NCI-H226 (cell line): ENCODE measurements at places on chromosomes 12 and 14.

- DNase-seq = no peak
Observed at GRCh38 chr14:31118892-31119291, 88.7 kb downstream of the HECTD1 start.

- no peak for DNase-seq
Observed at GRCh38 chr12:113408756-113409298, 5.1 kb upstream of the SDS start.

GRCh38 chr12:115749071-115749841 is 528.2 kb downstream of the MED13L start:
- DNase-seq = no peak

GRCh38 chr12:98109266-98109665 is 406.1 kb upstream of the TMPO start:
- DNase-seq = no peak

DNA sequence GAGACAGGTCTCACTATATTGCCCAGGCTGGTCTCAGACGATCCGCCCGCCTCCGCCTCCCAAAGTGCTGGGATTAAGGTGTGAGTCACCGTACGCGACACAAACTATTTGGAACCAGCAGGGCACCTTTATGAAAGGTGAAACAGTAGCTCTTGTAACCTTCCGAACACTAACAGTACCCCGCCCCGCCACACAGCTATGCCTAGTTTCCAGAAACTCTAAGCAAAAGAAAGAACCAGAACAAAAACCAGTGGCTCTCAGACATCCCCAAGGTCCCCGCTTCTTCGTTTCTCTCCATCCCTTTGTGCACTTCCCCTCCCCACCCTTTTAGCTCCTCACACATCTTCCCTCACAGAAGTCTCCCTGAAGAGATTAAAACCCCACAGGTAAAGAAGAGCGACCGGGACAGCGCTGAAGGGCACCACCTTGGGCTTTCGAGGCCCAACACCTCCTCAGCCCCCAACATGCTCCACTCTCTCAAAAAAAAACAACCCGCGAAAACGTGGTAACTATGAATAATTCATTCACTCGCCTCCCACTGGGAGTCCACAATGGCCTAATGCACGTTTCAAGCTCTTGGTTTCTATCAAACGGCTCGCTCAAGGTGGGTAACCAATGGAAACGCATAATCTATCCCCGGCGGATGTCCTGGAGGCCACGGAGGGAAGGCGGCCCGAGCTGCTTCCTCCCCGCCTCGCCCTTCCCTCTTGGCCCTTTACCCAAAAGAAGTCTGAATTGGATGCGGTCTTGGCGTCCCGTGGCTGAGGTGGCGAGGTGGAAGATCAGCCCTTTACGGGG is 877 bp downstream of the BAG5 start:
- no peak for DNase-seq

- DNase-seq = no peak
Observed at GRCh38 chr12:93302331-93303229, 75.1 kb upstream of the NUDT4 start.

GRCh38 chr14:99249389-99249788 is 22.6 kb downstream of the BCL11B start:
- no peak for DNase-seq
